ENCODE measurements at places on chromosomes 2 and 18. TPM values are rescaled to one million over a fixed set of nuclear protein-coding genes. Genes with fewer than 3 reads are reported as not detected.
A peak's percentile ranks its signal among the peaks of the same experiment; 100 is the strongest.

GRCh38 chr2:25537526-25537925 lies 135.9 kb downstream of the DTNB start:
- no peak for DNase-seq

TBR1 gene
- total RNA-seq = not detected

DNA sequence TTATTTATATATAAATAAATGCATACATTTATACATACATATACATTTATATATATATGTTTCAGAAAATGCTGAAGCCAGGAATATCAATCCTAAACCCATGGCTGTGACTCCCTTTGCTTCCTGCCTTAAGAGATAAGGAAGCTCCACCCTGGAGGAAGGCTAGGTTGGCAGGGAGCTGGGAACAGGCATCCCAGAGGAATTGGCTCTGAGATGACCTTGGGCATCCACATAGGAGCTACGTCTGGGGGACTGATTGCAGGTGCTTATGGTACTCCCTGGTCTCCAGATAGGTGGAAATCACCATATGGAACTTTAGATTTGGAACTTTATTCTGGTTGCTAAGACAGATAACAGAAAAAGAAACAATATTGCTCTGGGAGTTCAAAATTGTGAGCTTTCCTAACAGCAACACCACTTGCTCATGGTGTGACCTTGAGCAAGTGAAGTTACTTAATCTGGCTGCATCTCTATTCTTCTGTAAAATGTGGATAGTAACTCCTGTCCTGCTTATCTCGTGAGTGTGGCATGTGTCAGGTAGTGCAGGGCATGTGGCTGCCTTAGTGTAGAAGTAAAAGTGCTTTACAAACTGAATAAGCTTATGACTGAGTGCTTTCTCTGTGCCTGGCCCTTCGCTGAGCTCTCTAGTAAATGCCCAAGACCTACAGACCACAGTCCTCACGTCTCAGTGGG lies 341.0 kb downstream of the MEIS1 start:
- DNase-seq = no peak

CAPN14 gene
- 0.21 TPM for total RNA-seq

GRCh38 chr18:24914685-24915084 lies 437.3 kb downstream of the ZNF521 start:
- DNase-seq = no peak

IMMT gene
- 63.4 TPM for total RNA-seq

ERFE gene
- total RNA-seq = 0.54 TPM

STAT4 gene
- total RNA-seq = 4.6 TPM

- DNase-seq = no peak
These were observed 19.2 kb upstream of the NCKAP1 start for GRCh38 chr2:183057333-183057985.

- peak; percentile 79 for DNase-seq
These were observed 910 bp downstream of the SRSF7 start for GRCh38 chr2:38750011-38750890.

FLACC1 gene
- total RNA-seq = 8.0 TPM

GRCh38 chr2:200913654-200914053 lies 24.5 kb downstream of the NIF3L1 start:
- no peak for DNase-seq

GRCh38 chr18:78630356-78630755 lies 349.3 kb upstream of the SALL3 start:
- DNase-seq = no peak

DNA sequence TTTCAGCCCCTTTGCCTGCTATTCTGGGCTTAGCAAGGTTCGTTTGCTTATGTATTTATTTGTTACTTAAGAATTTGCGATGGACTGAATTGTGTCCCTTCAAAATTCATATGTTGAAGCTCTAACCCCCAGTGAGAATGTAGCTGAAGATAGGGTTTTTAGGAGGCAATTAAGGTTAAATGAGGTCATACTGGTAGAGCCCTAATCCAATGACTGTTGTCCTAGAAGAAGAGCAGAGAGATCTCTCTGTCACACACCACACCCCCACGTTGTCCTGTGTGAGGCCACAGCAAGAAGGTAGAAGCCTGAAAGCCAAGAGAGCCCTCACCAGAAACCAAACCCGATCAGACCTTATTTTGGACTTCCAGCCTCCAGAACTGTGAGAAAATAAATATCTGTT lies 66.7 kb downstream of the KIAA1328 start:
- DNase-seq = no peak

DNA sequence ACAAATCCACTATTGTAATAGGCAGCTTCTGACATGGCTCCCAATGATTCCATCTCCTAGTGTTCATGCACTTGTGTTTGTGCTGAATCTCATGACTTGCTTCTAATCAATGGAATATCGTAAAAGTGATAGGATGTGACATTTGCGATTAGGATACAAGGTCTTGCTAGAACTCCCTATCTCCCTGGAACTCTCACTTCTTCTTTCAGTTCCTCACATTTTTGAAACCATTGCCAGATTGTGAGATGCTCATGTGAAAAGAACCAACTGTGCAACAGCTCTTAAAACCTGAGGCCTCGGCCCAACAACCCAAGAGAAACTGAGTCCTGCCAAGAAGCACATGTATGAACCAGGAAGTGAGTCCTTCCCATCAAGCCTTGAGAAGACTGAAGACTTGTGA lies 226.9 kb upstream of the DTNA start:
- no peak for DNase-seq

ABCG5 gene
- total RNA-seq = 0.09 TPM

GRCh38 chr2:207157731-207158130 lies 8.0 kb downstream of the KLF7 start:
- DNase-seq = no peak

PROKR1 gene
- total RNA-seq = not detected
